Prostate gland (tissue), 2 donors: ENCODE measurements at places on chromosomes 12 and 14. TPM values are rescaled to one million over a fixed set of nuclear protein-coding genes. Genes with fewer than 3 reads are reported as not detected.

- no peaks in the 10 kb centered on the region for H3K27me3 ChIP-seq
- H3K4me3 ChIP-seq: no peak overlapping the region
- no peak for DNase-seq
- peaks cover 3% of the 10 kb centered on the region for H3K4me1 ChIP-seq
- H3K36me3 ChIP-seq: no peaks in the 10 kb centered on the region
- no peak overlapping the region for H3K27ac ChIP-seq
Measured at GRCh38 chr12:51949342-51950030, 2.0 kb upstream of the ACVR1B start.

DNA sequence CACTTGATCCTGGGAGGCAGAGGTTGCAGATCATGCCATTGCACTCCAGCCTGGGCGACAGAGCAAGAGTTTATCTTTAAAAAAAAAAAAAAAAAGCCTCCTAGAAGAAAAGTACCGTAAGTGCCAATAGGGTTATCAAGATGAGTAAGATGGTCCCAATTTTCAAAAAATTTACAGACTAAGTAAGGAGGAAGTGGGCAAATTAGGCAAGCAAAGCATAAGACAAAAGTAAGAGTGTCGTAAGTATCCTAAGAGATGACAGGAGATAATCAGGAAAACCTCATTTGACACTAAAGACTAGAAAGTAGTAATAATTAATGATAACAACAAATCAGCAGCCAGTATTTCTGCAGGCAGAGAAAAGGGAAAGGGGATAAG lies 12.2 kb downstream of the PYM1 start:
- DNase-seq: no peak
- peak overlapping the region; percentile 49 for H3K27ac ChIP-seq
- H3K4me1 ChIP-seq: no peaks in the 10 kb centered on the region
- no peaks in the 10 kb centered on the region for H3K27me3 ChIP-seq

- no peak overlapping the region for H3K4me3 ChIP-seq
- no peak overlapping the region for H3K27ac ChIP-seq
- H3K36me3 ChIP-seq: no peaks in the 10 kb centered on the region
- no peak for DNase-seq
- no peaks in the 10 kb centered on the region for H3K27me3 ChIP-seq
Measured at GRCh38 chr14:94412671-94413638, 24.6 kb upstream of the SERPINA1 start.

DNA sequence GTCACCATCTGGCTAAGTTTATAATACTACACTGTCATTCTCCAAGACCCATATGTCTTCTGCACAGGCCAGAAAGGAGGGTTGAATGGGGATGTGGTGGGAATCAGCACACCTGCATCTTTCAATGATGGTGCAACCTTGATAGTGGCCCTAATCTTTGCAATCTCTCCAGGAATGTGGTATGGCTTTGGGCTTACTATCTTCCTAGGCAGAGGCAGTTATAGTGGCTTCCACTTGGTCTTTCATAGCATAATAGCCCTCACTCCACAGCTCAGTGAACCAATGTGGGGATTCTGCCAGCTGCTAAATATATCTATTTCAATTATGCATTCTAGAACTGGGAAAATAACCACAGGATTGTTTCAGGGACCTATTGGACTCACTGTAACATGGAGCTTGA lies 61.8 kb upstream of the ATP2B1 start:
- no peak for DNase-seq
- H3K27ac ChIP-seq: no peak overlapping the region
- no peaks in the 10 kb centered on the region for H3K36me3 ChIP-seq
- no peaks in the 10 kb centered on the region for H3K4me1 ChIP-seq
- no peaks in the 10 kb centered on the region for H3K27me3 ChIP-seq

The TULP3 gene
- total RNA-seq: 22.2 TPM

The VWF gene
- total RNA-seq: 193 TPM

The OTUB2 gene
- 1.5 TPM for total RNA-seq
